Stimulated activated naive CD8-positive, alpha-beta T cell treated with anti-CD3 and anti-CD28 coated beads, Interleukin-15, Interleukin-2, amounts not matched to agents 100 U/mL and 50 U/mL, for 24 hours (primary cell): ENCODE measurements at places on chromosomes 12 and 14.

DNA sequence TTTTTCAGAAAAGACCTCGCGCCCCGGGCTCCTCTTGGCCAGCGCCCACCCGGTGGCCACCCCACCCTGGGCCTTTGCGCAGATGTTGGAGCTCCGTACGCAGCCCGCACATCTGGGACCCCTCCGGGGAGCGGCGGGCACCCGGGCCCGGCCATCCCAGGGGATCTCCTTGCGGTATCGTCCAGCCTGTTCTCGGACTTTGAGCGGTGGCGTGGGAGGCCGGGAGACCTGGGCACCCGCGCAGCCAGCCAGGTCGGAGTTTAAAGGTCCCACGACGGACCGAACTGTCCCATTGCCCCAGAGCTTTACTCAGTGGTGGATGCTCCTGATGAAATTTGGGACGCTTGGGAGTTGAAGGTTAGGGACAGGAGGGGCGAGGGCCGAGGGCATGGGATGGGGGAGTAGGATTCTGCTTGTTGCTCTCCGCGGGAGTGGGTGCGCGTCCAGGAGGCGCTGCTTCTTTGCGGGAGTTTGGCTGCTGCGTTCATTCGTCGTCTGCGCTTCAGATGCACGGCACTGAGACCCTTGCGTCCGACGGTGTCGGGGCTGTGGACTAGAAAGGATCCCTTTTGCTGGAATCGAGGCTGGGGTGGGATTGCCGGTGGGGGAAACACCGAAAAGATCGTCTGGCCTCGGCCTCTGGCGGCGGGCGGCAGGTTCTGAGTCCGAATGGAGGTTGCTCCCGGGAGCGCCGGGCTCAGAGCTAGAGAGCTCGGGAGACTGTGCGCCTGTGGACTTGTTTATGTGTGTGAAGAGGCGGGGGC, 1.4 kb downstream of the NTF3 start:
- no peak for DNase-seq

DNA sequence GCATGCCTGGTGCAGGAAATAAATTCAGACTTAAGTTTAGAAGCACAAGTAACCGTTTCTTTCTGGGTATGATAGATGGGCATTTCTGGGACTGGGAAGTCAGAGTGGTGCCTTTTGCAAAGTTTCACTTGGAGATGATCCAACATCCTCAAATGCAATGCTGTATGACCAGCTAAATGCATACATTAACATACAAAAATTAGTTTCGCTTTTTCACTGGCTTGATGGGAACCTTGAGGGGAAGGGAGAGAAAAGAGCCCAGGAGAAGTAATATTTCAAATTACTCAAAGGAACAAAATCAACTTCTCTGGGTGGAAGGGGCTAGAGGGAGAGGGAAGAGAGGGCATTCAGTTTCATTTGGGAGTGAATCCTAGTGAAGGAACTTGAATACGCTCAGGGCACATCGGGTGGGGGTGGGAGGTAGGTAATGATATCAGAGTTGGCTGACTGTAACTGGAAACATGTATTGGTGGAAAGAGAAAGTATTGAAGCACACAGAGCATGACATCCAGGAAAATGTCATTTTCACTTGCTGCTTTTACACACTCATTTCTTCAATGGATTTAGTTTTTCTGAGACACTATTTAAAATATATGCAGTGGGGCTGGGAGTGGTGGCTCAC, 175.5 kb downstream of the PTPRO start:
- no peak for DNase-seq

GRCh38 chr14:100906420-100906819, 2.9 kb upstream of the RTL1 start:
- no peak for DNase-seq

DNA sequence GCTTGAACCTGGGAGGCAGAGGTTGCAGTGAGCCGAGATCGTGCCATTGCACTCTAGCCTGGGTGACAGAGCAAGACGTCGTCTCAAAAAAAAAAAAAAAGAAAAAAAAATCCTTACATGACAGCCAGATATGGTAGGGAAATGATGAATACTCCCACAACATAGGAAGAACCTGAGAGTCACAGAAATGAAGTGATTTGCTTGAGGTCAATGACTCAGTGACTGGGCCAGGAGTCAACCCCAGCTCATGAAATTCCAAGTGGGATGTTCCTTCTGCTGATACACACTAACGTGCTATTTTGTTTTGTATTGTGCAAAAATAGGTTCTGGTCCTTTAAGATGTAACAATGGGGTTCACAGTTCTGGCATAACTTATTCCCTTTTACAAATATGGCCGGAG, 9.0 kb downstream of the RHOF start:
- no peak for DNase-seq

DNA sequence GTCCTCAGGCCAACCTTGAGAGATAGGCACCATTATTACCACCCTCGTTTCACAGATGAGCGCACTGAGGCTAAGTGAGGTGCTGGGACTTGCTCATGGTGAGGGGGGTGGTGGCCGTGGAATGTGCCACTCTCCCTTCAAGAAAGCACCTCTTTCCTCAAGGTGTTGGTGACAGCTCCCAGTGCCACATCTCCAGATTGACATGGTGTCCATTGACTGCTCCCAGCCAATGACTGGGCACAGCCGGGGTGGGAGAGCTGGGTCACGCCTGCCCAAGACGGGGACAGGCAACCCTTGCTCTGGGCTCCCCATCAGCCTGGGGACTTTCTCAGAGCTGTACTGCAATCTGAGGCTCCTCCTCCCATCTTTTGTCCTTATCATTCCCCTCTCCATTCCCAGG, 21.0 kb upstream of the MYL2 start:
- DNase-seq: no peak

GRCh38 chr12:66449531-66449930, 147.2 kb downstream of the HELB start:
- DNase-seq: no peak

GRCh38 chr14:65252482-65253255, 150.4 kb upstream of the MAX start:
- no peak for DNase-seq

GRCh38 chr14:89365061-89365801, 51.8 kb downstream of the FOXN3 start:
- peak; percentile 64 for DNase-seq

DNA sequence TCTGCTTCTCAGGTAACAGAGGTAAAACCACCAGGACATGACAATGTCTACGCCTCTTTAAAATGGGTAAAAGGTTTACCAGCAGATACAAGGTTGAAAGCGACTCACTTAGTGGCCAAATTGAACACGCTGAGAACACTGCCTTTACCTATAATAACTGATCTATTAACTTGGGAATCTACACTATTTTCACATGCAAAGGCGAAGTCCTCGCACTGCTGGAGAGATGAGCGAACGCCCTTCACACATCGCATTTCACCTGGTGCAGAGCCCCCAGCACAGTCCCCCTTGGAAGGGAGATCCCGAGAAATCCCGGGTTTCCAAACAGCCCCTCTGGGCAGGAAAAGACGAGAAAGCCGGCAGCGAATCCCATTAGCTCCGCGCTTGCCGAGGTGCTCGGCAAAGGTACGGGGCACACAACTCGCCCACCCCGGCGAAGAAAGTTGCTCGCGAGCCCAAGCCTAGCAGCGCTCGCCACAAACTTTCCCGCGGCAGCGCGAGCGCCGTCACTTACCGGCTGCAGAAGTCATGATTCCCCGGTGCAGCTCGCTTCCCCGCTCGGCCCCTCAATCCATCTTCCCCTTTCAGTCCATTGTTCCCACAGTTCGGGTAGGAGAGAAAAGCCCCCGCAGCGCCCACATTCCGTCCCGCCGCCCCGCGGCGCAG, 423 bp downstream of the FGD6 start:
- DNase-seq: no peak

GRCh38 chr14:33499687-33500086, 451.2 kb downstream of the EGLN3 start:
- DNase-seq: no peak

GRCh38 chr12:113048716-113049127, 7.8 kb upstream of the DTX1 start:
- peak; percentile 68 for DNase-seq

DNA sequence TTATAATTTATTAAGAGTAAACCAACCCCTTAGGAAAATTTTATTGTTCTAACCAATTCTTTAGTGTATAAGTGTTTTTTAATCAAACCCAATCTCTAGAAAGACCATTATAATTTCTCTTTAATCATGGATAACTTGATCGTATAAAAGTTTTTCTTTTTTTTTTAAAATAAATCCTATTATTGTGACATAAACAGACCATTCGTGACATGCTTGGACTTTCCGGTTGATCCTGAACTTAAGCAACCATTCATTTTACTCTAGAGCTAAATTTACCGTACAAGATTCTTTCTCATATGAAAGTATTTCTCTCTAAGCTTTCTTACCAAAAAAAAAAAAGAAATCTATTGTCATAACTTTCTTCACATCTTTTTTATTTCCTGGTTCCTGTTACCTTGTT, 32.6 kb upstream of the SLC38A4 start:
- no peak for DNase-seq

DNA sequence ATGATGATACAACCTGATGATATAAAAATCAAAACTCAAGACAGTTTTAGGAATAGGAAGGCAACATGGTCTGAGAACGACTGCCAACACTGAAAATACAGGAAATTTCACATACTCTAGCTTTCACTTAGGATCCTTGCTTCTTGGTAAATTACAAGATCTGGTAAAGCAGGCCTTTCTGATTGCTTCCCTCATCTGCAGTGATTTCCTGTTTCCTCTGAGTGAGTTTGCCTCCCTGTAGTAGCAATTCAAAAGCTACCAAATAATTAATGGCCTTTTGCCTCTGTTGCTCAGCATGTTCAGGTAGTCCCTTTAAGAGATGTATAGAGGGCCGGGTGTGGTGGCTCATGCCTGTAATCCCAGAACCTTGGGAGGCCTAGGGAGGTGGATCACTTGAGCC, 2.0 kb upstream of the IRAK3 start:
- no peak for DNase-seq

DNA sequence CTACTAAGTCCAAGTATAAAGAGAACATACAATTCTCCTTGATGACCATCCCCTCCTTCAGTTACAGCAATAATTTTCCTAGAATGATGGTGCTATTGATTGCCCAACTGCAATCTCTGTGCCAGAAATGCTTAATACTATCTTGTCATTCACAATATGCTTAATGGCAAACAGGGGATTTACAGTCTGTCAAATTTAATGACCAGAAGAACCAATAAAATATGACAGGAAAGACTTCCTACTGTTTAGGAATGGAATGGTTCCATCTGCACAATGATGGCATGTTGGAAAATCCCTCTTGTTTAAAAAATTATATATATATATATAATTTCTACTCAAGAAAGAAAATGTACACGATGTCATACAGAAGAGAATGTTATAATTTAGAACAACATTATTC, 623.2 kb downstream of the CCER1 start:
- no peak for DNase-seq

- DNase-seq: no peak
Measured at GRCh38 chr12:105761075-105761474, 377.7 kb downstream of the NUAK1 start.

- no peak for DNase-seq
Measured at GRCh38 chr12:619346-619745, 43.9 kb downstream of the NINJ2 start.

GRCh38 chr12:52552055-52552454, 890 bp downstream of the KRT71 start:
- DNase-seq: no peak

DNA sequence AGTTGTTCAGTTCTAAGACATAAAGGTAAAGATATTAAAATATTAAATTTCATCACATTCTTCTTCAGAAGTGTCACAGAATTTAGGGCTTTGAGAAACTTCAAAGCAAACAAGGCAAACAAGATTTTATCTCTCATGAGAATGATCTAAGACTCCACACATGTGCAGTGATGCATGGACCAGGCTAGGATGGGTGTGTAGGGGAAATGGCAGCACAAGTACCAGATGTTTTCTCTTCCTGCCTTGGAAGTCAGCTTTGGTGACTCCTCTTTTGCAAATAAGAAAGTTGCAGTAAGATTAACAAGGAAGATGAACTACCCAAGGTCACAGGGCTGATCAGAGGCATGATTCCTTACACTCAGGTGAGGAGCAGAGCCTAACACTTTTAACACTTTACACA, 163.8 kb upstream of the LMNTD1 start:
- no peak for DNase-seq

- DNase-seq: peak; percentile 32
Measured at GRCh38 chr14:97943619-97944018, 1146.4 kb downstream of the VRK1 start.

DNA sequence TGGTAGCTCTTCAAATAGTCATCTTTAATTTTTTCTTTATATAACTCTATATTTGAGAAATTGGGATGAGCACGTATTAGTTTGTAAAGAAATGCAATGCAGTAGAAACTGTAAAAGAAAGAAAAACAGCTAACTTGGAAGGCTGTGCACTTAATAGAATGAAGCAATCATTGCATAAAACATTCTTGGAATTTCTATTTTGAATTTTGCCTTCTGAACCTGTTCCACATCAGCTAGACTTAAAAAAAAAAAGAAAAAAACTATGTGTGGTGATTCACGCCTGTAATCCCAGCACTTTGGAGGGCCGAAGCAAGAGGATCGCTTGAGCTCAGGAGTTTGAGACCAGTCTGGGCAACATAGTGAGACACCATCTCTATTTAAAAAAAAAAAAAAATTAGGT, 29.4 kb downstream of the SCN8A start:
- DNase-seq: no peak

DNA sequence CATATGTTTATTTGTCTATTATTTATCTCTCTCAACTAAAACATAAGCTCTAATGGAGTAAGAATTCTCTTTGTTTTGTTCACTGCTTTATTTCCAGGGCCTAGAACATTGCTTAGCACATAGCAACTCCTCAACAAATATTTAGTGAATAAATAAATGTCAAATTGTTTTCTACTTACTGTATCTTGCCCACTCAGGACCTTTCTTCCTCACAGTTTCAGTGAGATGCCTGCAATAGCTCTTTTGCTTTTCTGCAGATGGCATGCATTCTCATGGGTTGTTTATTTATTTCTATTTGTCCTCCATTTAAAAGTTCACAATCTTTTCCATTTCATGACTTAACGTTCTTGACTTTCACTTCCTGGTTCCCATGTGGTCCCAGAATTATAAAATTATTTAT, 94.9 kb upstream of the TTC7B start:
- no peak for DNase-seq

DNA sequence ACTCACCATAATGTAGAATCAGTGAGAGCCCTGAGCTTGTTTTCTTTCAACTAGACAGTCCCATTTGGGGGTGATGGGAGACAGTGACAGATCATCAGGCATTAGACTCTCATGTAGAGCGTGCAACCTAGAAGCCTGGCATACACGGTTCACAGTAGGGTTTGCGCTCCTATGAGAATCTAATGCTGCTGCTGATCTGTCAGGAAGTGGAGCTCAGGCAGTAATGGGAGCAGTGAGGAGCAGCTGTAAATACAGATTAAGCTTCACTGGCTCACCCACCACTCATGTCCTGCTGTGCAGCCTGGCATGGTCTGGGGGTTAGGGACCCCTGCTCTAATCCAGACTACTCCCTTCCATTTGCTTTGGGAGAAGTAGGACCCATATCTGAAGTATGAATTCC, 55.6 kb downstream of the FNTB start:
- no peak for DNase-seq

DNA sequence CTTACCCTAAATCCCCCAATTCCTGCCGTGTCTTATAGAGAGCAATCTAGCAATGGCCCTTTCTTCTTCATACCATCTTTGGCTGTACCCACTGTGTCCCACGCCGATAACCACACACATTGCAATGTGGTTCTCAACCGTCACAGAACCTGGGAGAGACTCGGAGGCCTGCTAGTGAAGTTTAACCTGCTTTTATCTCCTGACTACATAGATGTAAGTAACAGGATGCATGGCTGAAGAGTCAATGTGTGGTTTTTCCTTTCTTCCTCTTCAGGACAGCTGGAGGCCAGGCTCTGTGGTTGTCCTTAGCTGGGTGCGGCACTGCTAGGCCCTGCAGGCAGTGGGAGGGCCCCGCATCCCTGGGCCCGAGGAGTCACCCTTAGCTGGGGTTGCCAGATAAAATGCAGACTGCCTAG, 51.3 kb downstream of the ZNF664 start:
- no peak for DNase-seq
